ENCODE measurements at places on chromosomes 5 and 9.

GRCh38 chr5:139912804-139913203 lies 117.2 kb downstream of the PSD2 start:
- DNase-seq, result no peak

- no peak for DNase-seq
Observed at GRCh38 chr5:78504704-78505677, 143.6 kb downstream of the LHFPL2 start.

DNA sequence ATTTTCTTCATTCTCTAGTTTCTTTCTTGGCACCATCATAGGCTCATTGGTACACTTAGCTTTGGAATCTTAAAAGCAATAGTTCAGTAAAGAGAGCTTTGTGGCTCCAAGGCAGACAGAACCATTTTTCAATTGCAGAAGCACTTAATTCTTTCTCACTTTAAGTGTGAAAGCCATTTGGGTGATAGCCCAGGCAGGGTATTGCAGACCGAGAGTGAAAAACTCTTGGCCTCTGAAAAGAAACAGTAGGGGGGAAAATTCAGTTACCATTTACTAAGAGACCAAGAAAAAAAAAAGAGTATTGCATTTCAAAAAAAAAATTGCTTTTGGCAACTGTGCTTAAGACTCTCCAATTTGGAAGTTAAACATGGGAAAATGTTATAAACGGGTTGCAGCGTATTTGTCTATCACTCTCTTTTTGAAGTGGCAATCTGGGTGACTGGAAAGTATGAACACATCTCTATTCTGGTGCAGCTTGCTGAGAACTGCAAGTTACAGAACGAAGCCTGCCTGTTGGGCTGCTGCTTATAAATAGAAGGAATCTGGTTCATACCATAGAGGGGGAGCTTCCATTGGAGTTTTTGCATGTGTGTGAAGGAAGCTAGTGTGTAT lies 170.5 kb downstream of the TLE4 start:
- DNase-seq, result no peak

GRCh38 chr9:129382281-129383018 lies 204.4 kb upstream of the IER5L start:
- no peak for DNase-seq

GRCh38 chr9:119268985-119269384 lies 100.2 kb downstream of the BRINP1 start:
- no peak for DNase-seq

- DNase-seq, result no peak
Observed at GRCh38 chr5:106595864-106596263, 1074.9 kb downstream of the EFNA5 start.

- no peak for DNase-seq
Observed at GRCh38 chr9:77433675-77434445, 214.3 kb downstream of the GNA14 start.

DNA sequence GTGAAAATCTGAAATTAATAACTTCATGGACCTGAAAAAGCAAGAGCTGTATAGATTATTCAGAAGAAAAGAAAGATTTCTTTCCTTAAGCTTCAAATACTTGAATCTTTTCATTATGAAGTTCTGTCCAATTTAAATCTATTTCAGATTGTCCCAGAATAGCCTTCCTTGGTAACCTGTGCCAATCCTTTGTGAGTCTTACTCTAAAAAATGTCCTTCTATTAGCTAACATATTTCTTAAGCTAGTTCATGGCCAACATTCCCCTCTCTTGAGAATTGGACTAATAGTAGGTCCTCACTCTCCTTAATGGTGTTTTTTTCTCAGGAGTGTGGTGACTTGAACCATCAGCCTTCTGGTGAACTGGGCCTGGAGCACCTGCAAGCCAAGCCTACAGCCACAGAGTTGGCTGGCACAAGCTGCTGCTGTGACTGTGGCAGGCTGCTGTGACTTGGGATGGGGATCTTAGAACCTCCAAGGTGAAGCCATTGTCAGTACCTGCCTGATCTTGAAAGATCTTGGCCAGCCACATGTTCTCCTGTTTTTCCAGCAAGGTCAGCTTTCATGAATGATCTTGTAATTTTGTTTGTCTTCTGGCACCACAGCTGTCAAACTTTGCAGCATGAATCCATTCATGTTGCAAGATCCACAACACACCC lies 262.6 kb upstream of the MAP3K1 start:
- DNase-seq, result no peak

DNA sequence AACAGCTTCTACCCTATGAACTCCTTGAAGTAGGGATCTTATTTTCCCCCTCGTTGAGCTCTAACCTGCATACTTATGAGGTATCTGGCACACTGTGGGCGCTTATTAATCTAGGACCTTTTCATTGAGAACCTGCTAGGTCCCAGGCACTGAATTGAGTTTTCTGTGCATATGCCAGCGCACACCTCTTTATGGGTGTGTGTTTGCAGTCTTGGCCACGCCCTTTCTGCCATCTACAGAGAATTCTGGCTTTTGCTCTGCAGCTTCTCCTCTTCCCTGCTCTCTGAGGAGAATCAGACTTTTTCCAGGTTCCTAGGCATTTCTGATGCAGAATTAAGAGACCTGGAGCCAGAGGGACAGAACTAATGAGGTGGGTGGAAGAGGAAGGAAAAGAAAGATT lies 25.4 kb upstream of the SSBP2 start:
- no peak for DNase-seq

- DNase-seq, result no peak
Observed at GRCh38 chr5:94705427-94705826, 87.0 kb downstream of the SLF1 start.

DNA sequence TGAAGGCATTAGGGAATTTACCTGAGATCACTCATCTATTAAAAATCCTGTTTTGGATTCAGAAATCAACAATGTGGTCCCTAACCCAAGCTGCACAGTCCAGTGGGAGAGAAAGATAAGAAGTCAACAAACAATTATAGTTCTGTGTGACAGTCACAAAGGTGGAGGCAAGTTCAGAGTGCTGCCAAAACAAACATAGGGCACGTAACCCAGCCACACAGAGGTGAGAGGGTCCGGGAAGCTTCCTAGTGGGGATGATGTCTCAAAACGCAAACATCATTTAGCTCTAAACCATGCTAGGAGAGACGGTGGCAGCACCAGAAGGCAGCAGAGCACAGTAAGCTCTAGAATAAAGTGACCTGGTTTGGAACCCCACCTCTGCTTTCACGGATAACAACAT lies 158.9 kb downstream of the MAPKAP1 start:
- DNase-seq, result no peak
